ENCODE measurements at places on chromosomes 6 and 20.

DNA sequence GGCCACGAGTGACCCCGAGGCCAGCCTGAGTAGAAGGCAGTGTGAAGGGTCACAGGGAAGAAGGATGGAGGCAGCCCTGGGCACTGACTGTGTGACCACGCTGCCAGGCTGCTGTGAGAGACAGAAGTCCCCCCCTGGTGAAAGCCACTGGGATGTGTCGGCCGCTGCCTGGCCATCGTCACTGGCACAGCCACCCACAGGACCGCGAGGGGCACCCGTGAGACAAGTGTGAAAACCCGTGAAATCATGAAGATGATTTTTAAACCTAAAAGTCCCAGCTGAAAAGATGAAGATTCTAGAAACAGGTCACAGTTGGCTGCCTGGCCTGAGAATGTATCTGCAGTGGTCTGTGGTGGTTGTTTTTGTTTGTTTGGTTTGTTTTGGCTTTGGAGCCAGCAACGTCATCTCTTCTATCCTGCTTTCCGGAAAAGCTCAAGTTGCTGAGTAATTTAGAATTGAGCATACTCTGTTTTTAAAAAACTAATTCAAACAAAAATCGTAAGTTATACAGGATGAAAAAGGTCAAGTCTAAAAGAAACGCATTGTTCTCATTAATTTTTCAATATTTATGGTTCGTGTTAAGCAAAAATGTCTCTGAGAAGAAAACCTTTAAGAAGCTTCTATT is 94.7 kb downstream of the HUS1B start:
- DNase-seq, result no peak

GRCh38 chr6:135583256-135583761 is 85.8 kb upstream of the AHI1 start:
- no peak for DNase-seq

- DNase-seq, result no peak
Measured at GRCh38 chr6:155080881-155081845, 86.0 kb downstream of the TIAM2 start.

DNA sequence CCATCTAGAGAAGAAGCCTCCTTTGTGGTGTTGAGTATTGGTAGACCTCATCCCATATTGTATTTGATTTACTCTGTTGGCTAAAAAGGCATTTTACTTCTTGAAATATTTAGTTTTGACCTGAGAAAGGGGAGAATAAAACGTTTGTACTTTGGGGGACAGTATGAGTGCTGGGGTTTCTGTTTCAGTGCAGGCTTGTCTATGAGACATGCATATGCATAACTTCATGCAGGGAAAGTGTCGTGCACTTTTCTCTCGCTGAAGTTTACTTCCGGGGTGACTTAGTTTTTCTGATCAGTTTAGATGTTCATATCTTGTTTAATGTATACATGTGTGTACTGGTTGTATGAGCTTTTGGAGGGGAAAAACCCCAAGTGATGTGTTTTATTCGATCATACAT is 59.5 kb downstream of the UTRN start:
- DNase-seq, result peak; percentile 50

- no peak for DNase-seq
Measured at GRCh38 chr6:23526526-23526925, 599.5 kb upstream of the NRSN1 start.

GRCh38 chr6:17583811-17584210 is 16.3 kb upstream of the FAM8A1 start:
- DNase-seq, result no peak

DNA sequence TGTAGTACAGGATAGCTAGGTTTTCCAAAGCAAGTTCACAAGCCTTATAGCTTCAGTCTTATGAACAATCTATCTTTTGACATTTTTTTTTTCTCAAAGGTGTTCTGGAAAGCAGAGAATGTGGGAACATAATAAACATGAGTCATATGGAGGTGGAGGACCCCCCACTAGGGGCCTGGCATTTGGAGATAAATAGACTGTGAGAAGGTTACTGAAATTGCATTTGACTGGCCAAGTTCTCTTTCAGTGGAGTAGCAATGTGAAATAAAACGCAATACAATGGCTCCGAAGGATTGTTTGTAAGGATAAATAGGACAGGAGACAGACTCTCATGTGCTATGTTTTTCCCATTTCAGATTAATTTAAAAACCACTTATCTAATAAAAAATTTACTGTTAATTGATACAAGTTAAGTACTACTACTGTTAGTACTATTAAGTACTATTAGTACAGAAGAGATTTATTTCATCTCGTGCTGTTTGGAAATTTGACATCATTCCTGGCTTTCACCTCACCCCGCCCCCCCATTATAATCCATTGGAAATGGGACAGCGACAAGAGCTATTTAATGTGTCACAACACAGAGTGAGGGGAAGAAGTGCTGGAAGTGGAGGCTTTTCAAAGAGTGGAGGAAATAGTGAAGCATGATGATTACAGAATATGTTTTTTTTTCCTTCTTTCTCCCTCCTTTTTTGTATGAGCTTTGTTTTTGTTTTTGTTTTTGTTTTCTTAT is 122.6 kb upstream of the ID4 start:
- DNase-seq, result no peak

DNA sequence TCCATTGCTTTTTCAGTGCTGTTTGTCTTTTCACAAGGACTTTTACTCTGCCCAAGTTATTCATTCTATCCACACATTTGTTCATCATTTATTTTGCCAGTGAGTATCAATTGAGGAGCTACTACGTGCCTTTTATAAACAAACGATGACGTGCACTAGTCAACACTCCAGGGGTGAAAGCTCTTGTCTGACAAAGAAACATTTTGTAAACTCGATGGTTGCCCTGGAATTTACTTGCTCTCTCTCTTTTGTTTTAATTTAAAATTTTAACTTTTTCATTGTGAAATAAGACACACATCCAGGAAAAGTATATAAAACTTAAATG is 8.3 kb upstream of the MRPS18A start:
- DNase-seq, result no peak

GRCh38 chr20:21126581-21126870 is 644 bp downstream of the KIZ start:
- DNase-seq, result no peak

GRCh38 chr6:11975353-11975977 is 36.6 kb upstream of the HIVEP1 start:
- peak; percentile 13 for DNase-seq

GRCh38 chr6:95439741-95440140 is 137.6 kb upstream of the MANEA start:
- no peak for DNase-seq

GRCh38 chr6:88856566-88856965 is 106.9 kb downstream of the RNGTT start:
- no peak for DNase-seq

- DNase-seq, result no peak
Measured at GRCh38 chr6:168124921-168125320, 45.9 kb upstream of the FRMD1 start.

DNA sequence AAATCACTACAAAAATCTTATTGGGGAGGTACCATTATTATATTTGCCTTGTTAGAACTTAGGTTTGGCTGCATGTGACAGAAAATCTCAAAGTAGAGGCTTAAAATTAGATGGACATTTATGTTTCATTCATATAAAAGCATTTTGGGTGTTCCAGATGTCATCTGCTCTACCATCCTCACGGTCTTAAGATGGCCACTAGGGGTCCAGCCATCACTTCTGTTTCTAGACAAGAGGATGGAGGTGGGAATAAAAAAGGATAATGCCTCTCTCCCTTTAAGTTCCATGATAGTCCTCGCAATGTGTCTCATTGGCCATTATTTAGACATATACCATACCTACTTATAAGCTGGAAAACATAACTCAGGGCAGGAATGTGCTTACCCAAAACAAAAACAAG is 929.5 kb downstream of the KIF16B start:
- no peak for DNase-seq

- no peak for DNase-seq
Measured at GRCh38 chr6:142958343-142958742, 13.4 kb upstream of the HIVEP2 start.

DNA sequence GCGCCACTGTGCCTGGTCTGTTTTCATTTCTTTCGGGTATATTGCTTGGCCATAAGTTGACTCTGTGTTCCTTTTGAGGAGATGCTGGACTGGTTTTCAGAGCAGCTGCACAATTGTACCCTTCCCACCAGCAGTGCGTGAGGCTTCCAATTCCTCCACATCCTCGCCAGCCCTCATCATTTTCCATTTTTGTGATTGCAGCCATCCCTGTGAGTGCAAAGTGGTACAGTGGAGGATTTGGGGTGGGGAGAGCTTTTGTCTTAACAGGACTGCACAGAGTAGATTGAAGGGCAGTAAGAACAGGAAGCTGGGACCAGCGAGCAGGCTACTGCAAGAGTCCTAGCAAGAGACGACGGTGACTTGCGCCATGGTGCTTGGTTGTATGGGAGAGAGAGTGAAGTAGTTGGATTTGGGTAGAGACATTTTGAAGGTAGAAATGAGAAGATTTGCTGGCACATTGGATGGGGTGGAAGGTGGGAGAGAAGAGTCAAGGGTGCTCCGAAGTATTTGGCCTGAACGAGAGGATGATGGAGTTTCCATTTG is 18.3 kb downstream of the BCAS4 start:
- DNase-seq, result no peak

DNA sequence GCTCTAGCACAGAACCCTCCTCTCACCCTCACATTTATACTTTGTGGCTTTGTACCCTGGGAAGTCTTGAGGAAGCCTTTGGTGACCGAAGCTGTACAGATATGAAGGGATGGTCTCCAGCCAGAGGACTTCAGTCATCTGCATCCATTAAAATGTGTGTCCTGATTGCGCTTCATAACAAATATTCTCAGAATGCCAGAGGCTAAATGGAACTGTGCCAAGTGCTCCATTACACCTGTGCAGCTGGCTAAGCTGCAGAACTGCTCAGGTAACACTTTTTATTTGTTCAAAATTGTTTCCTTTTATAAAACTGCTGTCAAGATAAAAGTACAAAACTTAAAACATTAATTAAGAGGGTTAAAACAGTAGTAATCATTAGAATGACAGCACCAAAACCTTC is 22.3 kb downstream of the TPBG start:
- DNase-seq, result no peak

- DNase-seq, result no peak
Measured at GRCh38 chr6:73694711-73695411, 1.1 kb upstream of the CD109 start.

DNA sequence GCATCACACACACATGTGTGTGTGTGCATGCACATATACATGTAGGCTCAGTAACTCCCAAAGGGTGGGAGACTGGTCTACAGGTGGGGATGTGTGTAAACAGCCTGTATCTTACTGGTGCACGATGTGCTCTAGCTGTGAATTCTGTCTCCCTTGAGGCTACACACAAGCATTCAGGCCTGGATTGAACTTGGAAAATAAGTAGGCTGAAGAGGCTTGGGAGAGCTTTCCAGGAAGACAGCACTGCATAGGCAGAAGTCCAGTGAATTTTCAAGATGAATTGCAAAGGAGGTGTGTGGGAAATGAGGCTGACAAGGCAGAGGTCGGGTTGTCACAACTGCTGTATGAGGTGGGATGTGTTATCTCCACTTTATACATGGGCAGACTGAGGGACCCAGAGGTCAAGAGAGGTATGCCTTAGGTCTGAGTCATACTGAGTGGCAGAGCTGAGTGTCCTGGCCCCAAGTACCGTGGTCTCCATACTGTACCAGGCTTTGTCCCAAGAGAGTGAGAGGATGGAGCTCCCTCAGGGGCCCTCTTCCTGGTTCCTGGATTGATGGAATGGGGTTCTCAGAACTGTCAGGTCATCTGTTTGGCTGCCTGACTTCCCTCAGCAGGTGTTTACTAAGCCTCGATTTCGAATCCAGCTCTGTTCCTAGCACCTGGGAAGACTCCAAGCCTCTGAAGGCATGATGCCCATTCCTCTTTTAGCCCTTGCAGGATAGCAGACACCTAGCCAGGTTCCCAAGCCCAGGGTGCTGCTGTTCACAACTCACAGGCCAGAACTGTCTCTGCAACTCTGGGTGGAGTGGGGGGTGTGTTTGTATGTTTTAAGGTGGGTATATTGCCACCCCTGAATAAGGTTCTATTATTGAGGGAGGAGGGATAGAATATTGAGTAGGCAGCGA is 14.4 kb downstream of the SNPH start:
- DNase-seq, result no peak

DNA sequence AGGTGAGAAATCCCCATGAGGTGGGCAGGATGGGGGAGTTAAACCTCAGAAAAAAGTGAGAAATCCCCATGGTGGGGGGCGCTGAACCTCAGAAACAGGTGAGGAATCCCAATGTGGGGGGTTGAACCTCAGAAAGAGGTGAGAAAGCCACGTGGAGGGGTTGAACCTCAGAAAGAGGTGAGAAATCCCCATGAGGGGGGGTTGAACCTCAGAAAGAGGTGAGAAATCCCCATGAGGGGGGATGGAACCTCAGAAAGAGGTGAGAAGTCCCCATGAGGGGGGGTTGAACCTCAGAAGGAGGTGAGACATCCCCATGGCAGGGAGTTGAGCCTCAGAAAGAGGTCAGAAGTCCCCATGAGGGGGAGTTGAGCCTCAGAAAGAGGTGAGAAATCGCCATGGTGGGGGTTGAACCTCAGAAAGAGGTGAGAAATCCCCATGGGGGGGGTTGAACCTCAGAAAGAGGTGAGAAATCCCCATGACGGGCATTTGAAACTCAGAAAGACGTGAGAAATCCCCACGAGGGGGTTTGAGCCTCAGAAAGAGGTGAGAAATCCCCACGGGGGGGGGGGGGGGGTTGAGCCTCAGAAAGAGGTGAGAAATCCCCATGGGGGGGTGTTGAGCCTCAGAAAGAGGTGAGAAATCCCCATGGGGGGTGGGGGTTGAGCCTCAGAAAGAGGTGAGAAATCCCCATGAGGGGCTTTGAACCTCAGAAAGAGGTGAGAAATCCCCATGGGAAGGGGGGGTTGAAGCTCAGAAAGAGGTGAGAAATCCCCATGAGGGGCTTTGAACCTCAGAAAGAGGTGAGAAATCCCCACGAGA is 14.3 kb upstream of the GOPC start:
- DNase-seq, result peak; percentile 7

GRCh38 chr20:63659370-63659769 is 1.3 kb downstream of the RTEL1 start:
- no peak for DNase-seq

DNA sequence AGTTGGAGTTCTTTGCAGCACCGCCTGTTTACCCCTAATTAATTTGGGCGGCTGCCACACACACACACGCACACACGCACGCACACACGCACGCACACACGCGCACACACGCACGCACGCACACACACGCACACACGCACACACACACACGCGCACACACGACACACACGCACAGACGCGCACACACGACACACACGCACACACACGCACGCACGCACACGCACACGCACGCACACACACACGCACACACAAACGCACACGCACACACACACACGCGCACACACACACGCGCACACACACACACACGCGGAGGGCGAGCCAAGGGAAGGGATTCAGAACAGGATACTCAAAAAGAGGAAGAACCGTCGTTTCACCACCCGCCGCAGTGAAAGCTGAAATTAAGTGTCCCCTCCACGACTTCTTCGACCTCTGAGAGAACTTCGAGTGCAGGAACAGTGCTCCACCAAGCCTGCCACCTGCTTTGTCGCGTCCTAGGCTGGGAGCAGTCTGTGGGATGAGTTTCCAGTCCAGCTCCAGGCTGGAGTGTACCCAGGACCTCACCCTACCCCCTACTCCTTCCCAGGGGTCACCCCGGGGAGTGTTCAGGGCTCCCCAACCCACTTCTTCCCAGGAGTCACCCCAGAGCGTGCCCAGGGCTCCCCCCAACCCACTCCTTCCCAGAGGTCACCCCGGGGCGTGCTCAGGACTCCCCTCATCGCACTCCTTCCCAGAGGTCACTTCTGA is 1.1 kb downstream of the RNASET2 start:
- peak; percentile 20 for DNase-seq
